Nephron progenitor cell (in vitro differentiated cells): ENCODE measurements at places on chromosomes 1 and 21.

DNA sequence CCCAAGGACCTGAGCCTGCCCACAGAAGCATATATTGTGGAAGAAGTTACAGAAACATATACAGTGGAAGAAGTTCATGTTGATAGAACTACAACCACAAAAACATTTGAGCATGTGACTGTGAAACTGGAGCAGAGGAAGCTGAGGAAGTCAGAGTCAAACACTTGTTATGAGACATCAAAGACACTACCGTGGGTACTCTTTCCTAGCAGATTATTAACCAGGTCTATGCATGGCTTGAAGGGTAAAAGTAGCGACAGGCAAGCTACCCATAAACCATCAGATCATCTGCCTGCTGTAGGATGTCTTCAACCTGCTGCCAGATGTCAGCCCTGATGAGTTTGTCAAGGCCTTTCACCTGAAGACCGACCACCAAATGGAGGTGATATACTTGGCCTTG is 35.8 kb downstream of the IVNS1ABP start:
- DNase-seq: no peak

GRCh38 chr1:86998727-86999126 is 84.3 kb downstream of the HS2ST1 start:
- DNase-seq: no peak

DNA sequence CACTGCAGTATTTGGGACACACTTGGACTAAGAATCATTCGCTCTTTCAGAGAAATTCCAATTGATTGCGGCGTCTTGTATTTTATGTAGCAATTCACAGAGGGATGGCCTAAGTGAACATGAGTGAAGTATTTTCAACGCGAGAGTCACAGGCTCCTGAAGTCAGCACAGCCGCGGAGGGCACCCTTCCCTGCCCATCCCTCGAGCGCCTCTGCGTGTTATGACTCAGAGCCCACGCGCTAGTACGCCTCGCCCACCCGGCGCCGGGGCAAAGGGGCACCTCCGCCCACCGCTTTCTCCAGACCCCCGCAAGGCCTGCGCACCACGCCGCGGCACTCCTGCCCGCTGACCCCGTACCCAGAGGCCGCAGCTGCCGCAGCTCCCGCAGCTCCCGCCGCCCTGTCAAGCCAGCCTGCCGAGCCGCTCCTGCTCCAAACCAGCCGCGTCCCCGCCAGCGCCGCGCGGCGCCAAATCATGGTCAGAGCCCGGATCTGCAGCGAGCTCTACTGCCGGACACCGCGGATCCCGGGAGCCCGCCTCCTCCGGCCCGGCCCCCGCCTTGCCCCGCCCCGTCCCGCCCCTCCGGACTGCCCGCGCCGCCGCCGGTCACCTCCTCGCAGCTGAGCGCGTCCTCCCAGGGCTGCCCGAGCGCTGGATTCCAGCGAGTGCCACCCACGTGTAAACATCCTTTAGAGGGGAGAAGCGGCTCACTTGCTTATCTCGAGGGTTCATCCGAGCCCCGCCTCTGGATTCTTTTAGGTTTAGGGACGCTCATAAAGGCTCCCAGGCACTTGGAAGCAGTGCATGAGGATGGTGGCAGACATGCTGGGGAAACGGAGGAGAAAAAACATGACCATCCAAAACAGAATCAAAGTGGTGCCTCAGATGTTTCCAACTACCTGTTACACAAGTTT is at the start of gene GLRX2:
TSS of gene GLRX2 (minus strand) at position 508 of the 914 bp plus-strand sequence. CDS start at position 476, 32 bp downstream.
- DNase-seq: peak; percentile 90

DNA sequence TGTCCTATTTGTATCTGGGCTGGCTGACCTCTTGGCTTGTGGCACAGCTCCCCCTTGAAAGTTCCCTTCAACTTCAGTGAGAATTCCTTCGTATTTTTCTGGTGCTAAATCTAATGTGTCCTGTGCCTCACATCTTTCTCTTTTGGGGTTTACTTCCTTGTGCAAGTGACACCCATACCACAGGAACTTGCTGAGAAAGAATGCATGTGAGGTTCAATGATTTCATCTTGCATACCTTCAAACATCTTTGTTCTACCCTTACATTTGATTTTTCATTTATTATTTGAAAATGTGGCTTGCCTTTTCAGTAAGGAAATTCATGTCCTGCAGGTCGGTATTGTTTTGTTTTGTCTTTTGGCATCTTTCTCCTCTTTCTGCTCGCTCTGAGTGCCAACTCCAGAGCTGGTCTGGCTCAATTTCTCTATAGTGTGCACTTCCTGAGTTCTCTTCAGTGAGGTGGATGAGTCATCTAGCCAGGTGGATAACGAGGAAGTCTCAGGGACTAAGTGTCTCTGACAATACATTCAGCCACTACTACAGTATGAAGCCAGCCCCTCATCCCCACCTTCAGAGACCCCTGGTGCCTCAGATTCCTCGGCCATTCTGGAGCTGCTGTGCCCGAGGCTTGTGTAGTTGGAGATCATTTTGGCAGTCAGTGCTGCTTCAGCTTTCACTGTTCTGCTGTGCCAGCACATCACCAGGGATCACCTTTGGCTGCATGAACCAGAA is 59.5 kb downstream of the RIPK4 start:
- DNase-seq: no peak

DNA sequence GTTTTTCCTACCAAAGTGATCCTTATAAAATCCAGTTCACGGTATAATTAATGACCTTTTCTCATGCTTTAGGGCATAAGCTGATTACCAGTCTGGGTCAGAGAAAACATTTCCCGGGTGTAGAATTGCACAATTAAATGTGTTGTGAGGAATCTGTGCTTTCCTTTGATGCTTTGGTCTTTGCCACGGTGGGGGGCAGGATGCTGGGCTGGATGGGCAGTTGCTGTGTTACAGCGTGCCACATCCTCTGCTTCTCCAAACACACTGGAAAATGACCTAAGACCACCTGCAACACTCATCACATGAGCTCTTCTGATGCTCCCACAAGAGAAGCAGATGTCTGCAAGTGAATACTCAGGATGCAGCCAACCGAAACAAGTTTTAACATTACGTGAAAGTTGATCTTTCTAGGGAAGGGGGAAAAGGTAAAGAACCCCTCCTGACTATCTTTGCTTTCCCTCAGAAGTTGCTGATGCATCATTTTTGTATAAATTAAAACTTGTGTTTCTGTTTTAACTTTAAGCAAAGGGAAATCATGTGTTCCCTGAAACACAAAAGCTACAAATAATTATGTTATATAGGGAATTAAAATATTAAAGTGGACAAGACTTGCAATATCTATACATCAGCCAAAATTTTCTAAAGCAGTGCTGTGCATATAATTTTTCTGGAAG is 515.3 kb upstream of the NR5A2 start:
- peak; percentile 29 for DNase-seq

DNA sequence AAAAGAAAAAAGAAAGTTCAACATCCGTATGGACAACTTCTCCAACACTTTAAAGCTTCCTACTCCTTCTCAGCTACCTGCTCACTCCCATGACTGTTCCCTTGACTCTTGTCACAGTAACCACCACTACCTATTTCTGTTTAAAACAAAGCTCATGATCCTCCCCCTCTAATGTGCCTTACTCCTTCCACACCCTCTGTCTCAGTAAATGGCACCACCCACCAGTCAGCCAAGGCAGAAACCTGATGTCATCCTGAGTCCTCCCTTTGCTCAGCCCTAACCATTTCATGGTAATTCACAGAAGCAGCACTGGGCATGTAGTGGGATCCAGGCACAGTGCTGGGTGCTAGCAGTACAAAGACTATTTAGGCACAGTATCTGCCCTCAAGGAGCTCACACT is 63.0 kb upstream of the PPM1J start:
- no peak for DNase-seq

DNA sequence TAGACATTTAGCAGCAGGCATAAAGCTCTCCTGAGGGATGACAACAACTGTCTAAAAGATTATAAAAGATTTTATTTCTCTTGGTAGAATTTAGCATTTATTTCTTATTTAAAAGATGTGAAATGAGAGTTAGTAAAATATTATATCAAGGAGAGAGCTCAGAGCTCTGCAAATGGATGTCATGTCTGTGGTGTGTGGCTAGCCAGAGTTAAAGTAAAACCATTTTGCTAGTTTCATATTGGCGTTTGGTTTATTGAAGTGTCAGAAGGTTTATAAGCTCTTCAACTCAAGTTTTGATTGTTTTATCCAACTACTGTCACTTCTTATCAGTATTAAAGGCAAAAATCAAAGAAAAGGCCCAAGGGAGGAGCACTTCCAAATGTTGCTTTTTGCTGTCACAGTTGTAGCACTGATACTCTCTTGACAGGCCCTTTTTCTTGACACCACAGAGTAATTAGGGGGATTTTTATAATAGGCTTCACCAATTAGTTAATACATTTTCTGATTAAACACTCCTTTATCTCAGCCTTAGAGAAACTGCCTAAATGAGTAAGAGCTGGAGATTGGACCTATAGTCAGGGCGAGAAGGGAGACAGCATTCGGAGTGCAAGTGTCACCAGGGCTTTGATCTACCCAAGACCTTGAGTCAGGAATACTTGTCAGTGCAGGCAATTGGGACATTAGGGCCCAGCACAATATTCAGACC is 233.9 kb downstream of the PTBP2 start:
- DNase-seq: no peak

- no peak for DNase-seq
Measured at GRCh38 chr21:39503123-39503762, 51.5 kb downstream of the SH3BGR start.

DNA sequence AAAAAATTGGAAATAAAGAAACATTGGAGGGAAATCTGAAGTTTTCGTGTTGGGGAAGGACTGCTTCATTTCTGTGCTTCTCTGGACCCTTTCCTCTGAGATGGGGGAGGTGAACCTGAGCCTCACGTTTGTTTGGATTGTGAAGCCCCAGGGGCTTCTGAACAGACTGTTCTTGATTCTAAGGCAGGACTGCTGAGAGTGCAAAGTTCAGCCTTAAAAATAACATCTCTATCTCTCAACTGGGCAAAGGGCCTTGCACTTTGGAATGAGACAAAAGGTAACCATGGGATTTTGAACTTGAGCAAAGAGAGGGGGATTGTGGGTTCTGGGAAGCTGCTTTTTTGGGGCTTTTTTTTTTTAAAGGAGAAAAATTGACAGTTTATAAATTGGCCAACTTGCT is 45.0 kb downstream of the GPR88 start:
- DNase-seq: no peak

DNA sequence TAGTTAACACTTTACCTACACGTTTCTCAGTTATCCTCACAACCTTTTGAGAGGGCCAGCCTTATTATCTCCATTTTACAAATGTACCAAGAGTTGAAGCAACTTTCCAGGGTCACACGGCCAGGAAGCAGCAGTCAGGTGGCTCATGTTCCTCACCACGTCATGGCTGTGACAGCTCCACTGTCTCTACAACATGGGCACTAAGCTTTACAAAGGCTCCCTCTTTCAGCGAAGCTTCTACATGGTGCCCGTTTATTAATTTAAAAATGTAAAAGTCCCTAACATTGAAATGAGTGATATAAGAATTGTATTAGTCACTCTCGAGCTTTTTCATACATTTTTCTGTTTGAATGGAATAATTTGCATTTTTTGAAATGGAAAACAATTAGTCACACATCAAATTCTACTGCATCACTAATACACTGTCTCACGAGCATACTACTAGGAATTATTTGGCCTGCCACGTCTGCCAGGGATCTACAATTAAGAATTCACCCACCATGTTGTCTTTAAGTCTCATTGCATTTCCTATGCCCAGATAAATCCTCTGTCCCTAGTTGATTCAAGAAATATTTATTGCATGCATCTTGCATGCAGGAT is 28.4 kb upstream of the LIN9 start:
- no peak for DNase-seq

DNA sequence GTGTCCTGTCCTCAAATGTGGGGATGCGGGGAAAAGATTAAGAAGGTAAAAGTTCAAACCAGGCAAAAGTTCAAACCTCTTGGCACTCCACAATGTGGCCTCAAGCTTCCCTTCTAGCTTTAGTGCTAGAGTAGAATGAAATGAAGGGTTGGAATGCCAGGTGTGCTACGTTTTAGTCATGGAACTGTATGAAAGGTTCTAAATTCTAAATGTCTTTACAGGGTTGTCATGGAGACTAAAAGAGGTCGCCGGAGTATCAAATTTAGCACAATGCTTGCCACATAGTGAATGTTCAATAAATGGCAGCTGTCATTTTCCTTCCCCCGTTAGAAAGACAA is 57.2 kb upstream of the LRRC8D start:
- no peak for DNase-seq

- DNase-seq: no peak
Measured at GRCh38 chr1:44592208-44593145, 81.8 kb downstream of the TMEM53 start.

GRCh38 chr1:213120386-213120785 is 69.3 kb downstream of the RPS6KC1 start:
- DNase-seq: no peak
